ENCODE measurements at places on chromosomes 11 and 22.

- no peak overlapping the region for H3K4me3 ChIP-seq
- no peaks in the 10 kb centered on the region for H3K4me1 ChIP-seq
- H3K36me3 ChIP-seq = no peaks in the 10 kb centered on the region
- H3K27ac ChIP-seq = no peak overlapping the region
- no peak for DNase-seq
Observed at GRCh38 chr22:43550024-43550620, 138.3 kb downstream of the MPPED1 start.

GRCh38 chr11:30228323-30228884 is 2.4 kb upstream of the FSHB start:
- H3K27me3 ChIP-seq = no peaks in the 10 kb centered on the region
- H3K36me3 ChIP-seq = no peaks in the 10 kb centered on the region
- no peaks in the 10 kb centered on the region for H3K4me1 ChIP-seq
- H3K27ac ChIP-seq = no peak overlapping the region
- no peak for DNase-seq

- H3K4me1 ChIP-seq = peaks cover 74% of the 10 kb centered on the region
- peak; percentile 93 for DNase-seq
- no peaks in the 10 kb centered on the region for H3K36me3 ChIP-seq
Observed at GRCh38 chr22:37545703-37546436, 14.4 kb upstream of the CDC42EP1 start.

DNA sequence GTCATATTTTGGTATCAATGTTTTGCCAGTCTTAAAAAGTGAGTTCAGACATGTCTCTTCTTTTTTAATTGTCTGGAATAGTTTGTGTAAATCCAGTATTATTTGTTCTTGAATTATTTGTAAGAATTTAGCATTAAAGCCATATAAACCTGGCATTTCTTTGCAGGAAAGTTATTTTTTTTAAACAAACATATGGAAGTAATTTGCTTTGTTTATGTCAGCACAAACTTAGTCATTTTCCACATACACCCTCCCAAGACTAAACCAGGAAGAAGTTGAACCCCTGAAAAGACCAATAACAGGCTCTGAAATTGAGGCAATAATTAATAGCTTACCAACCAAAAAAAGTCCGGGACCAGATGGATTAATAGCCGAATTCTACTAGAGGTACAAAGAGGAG is 9.1 kb upstream of the CCDC81 start:
- no peaks in the 10 kb centered on the region for H3K36me3 ChIP-seq
- no peak for DNase-seq
- no peak overlapping the region for H3K27ac ChIP-seq
- no peaks in the 10 kb centered on the region for H3K27me3 ChIP-seq
- peaks cover 4% of the 10 kb centered on the region for H3K4me1 ChIP-seq

DNA sequence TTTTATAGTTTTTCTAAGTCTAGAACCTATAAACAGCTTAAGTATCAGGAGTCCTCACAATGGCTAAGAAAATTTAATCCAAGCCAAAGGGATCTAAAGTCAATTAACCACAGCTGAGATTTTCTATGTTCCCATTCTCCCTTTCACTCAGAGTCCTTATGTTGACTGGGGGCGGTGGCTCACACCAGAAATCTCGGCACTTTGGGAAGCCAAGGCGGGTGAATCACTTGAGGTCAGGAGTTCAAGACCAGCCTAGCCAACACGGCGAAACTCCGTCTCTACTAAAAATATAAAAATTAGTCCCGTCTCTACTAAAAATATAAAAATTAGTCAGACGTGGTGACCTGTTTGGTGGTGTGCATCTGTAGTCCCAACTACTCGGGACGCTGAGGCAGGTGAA is 6.9 kb downstream of the RDX start:
- H3K4me3 ChIP-seq = no peak overlapping the region
- 0 out of 2 replicates have a peak, but pooled peaks cover 14% of the 10 kb centered on the region for H3K36me3 ChIP-seq
- H3K27ac ChIP-seq = no peak overlapping the region
- no peaks in the 10 kb centered on the region for H3K27me3 ChIP-seq
- no peak for DNase-seq

- DNase-seq = no peak
- H3K27me3 ChIP-seq = no peaks in the 10 kb centered on the region
- H3K36me3 ChIP-seq = no peaks in the 10 kb centered on the region
Observed at GRCh38 chr22:49973018-49973961, 12.7 kb downstream of the PIM3 start.

GRCh38 chr11:60129853-60130252 is 41.4 kb downstream of the MS4A2 start:
- H3K27ac ChIP-seq = no peak overlapping the region
- no peaks in the 10 kb centered on the region for H3K36me3 ChIP-seq
- no peaks in the 10 kb centered on the region for H3K27me3 ChIP-seq

- H3K27ac ChIP-seq = no peak overlapping the region
- DNase-seq = no peak
Observed at GRCh38 chr11:19867064-19867463, 154.4 kb downstream of the NAV2 start.

DNA sequence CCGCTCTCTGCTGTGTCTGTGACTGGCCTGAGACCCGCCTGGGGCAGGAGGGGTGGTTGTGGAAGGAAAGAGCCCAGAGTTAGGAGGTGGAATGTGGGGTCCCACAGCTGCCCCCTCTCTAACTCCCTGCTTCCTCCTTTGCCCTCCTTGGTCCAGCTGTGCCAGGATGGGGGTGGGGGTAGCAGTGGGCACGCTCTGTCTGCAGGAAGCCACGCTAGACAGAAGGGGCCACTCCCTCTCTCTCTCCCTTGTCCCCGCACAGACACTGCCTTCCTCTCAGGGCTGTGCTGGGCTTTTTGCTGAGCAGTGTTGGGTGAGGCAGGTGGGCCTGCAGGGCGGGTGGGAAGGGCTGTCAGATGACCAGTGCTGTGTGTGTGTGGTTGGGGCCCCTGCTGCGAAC is 2.0 kb upstream of the SOX10 start:
- no peak overlapping the region for H3K4me3 ChIP-seq
- no peak for DNase-seq
- H3K36me3 ChIP-seq = no peaks in the 10 kb centered on the region
- H3K4me1 ChIP-seq = no peaks in the 10 kb centered on the region

DNA sequence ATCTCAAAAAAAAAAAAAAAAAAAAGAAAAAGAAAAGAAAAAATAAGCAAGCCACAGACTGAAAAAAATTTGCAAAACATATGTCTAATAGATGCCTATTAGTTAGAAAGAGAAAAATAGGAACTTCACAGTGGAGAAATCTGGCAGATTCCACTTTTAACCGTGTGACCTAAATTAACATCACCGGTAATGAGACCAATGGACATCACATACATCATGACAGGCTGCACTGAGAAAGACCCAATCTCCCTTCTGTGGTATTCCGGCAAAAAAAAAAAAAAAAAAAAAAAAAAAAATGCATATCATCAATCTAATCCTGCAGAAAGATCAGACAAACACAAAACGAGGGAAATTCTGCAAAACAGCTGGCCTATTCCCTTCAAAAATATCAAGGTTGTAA is 46.7 kb upstream of the CECR2 start:
- no peak overlapping the region for H3K27ac ChIP-seq
- H3K27me3 ChIP-seq = peaks cover 17% of the 10 kb centered on the region
- H3K4me3 ChIP-seq = no peak overlapping the region
- H3K36me3 ChIP-seq = no peaks in the 10 kb centered on the region

DNA sequence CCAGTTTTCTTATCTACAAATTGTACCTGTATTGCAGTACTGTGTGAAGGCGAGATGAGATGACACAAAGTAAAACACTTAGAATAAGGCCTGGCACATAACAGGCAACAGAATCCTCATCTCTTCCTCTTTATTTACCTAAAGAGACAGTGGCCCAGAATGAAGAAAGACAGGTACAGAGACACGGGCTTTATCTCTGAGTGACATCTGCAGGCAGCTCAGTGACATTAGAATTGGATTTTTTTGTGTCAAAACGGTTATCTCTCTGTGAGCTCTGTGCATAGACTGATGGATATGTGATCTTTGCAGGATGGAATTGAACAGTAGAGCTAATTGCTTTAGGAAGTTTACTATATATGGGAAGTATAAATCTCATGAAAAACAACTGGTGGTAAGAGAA is 36.2 kb upstream of the TRPC6 start:
- no peak for DNase-seq
- H3K36me3 ChIP-seq = no peaks in the 10 kb centered on the region
- no peaks in the 10 kb centered on the region for H3K4me1 ChIP-seq
- H3K4me3 ChIP-seq = no peak overlapping the region
- H3K27me3 ChIP-seq = no peaks in the 10 kb centered on the region

GRCh38 chr11:67255864-67256263 is 10.4 kb upstream of the GRK2 start:
- H3K27ac ChIP-seq = no peak overlapping the region
- DNase-seq = no peak
- peaks cover 20% of the 10 kb centered on the region for H3K4me1 ChIP-seq
- peaks cover 59% of the 10 kb centered on the region for H3K36me3 ChIP-seq
- H3K27me3 ChIP-seq = no peaks in the 10 kb centered on the region

- no peaks in the 10 kb centered on the region for H3K4me1 ChIP-seq
- no peaks in the 10 kb centered on the region for H3K36me3 ChIP-seq
- DNase-seq = no peak
- no peaks in the 10 kb centered on the region for H3K27me3 ChIP-seq
Observed at GRCh38 chr11:42462558-42463310, 849.1 kb upstream of the API5 start.

GRCh38 chr11:13277768-13278608 is at the start of gene BMAL1:
Gene BMAL1, plus strand, starts transcription at chr11:13277790. Its CDS starts 76,519 bp downstream, at chr11:13354309.
- no peak within 1 kb of the TSS for H3K27ac ChIP-seq
- DNase-seq = peak; percentile 40
- H3K4me1 ChIP-seq = peaks cover 12% of the 10 kb centered on the region
- H3K27me3 ChIP-seq = peaks cover 6% of the 10 kb centered on the region

- DNase-seq = peak; percentile 35
- no peaks in the 10 kb centered on the region for H3K27me3 ChIP-seq
- H3K4me3 ChIP-seq = no peak overlapping the region
Observed at GRCh38 chr11:33694346-33695050, 6.1 kb downstream of the C11orf91 start.

GRCh38 chr22:32735526-32735925 is 66.0 kb upstream of the TIMP3 start:
- no peak for DNase-seq
- H3K27ac ChIP-seq = no peak overlapping the region
- H3K4me1 ChIP-seq = no peaks in the 10 kb centered on the region
- H3K36me3 ChIP-seq = no peaks in the 10 kb centered on the region
- H3K4me3 ChIP-seq = no peak overlapping the region

GRCh38 chr22:23583153-23583552 is 3.1 kb upstream of the IGLL1 start:
- no peaks in the 10 kb centered on the region for H3K4me1 ChIP-seq
- H3K36me3 ChIP-seq = no peaks in the 10 kb centered on the region
- peaks cover 71% of the 10 kb centered on the region for H3K27me3 ChIP-seq
- no peak overlapping the region for H3K4me3 ChIP-seq
- H3K27ac ChIP-seq = no peak overlapping the region

GRCh38 chr11:119580751-119581150 is 148.2 kb downstream of the NECTIN1 start:
- no peak overlapping the region for H3K27ac ChIP-seq
- H3K27me3 ChIP-seq = no peaks in the 10 kb centered on the region
- DNase-seq = no peak
- peaks cover 19% of the 10 kb centered on the region for H3K4me1 ChIP-seq
- no peaks in the 10 kb centered on the region for H3K36me3 ChIP-seq

DNA sequence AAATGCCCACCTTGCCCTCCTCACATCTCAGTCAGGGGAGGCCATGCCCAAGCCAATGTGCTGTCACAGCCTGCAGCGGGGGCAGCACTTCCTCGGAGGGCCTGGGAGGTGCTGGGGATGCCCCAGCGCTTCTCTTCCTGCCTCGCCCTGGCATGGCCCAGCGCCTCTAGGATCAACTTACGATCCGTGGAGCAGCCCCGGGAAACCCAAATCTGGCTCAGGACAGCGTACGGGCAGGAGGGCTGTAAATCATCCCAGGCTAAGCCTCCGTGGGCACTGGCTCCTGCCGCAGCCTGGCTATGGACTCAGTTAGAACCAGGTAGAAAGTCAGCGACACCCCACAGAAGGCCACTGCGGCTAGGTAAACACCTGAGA is 60.9 kb upstream of the EMID1 start:
- no peaks in the 10 kb centered on the region for H3K36me3 ChIP-seq
- H3K4me1 ChIP-seq = no peaks in the 10 kb centered on the region
- H3K27ac ChIP-seq = no peak overlapping the region
- no peaks in the 10 kb centered on the region for H3K27me3 ChIP-seq

DNA sequence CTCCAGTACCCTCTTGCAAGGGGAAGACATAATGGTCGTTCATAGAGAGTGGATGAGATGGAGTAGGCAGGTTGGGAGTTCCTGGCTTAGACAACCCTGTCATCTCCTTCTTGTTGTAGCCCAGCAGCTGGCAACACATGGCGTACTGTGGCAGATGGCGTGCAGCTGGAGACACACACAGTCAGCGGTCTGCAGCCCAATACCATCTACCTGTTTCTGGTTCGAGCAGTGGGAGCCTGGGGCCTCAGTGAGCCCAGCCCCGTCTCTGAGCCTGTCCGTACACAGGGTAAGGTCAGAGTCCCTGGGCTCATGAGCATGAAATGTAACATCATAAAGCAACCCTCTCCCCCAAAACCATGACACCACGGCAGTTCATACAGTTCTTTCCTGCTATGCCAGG is 8.7 kb downstream of the ROBO3 start:
- H3K36me3 ChIP-seq = no peaks in the 10 kb centered on the region
- peaks cover 86% of the 10 kb centered on the region for H3K27me3 ChIP-seq
- no peak for DNase-seq
- no peaks in the 10 kb centered on the region for H3K4me1 ChIP-seq
- no peak overlapping the region for H3K27ac ChIP-seq

DNA sequence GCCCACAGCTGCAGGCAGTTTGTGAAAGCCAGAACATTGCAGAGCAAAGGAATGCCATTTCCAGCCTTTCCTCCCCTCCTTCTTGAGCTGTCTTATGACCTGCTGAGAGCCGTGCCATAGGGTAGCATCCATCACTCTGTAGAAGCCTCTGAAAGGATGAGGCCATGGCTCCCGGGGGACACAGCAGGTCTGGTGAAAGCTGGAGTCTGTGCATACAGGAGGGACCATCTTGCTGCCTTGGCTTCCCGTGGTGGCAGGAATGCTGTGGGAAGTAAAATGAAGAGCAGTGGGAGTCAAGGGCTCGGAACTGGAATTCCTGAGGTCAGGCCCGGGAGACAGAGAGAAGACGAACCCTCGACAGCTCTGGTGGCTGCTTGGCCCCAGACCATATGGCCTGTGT is 30.9 kb downstream of the ANO1 start:
- no peak overlapping the region for H3K27ac ChIP-seq
- no peaks in the 10 kb centered on the region for H3K27me3 ChIP-seq
- H3K4me3 ChIP-seq = no peak overlapping the region
- no peak for DNase-seq

GRCh38 chr22:34973926-34974325 is 92.0 kb upstream of the ISX start:
- no peak for DNase-seq
- H3K4me1 ChIP-seq = no peaks in the 10 kb centered on the region
- H3K36me3 ChIP-seq = no peaks in the 10 kb centered on the region
- peaks cover 52% of the 10 kb centered on the region for H3K27me3 ChIP-seq

- no peak overlapping the region for H3K27ac ChIP-seq
- H3K4me1 ChIP-seq = peaks cover 33% of the 10 kb centered on the region
- H3K4me3 ChIP-seq = no peak overlapping the region
- no peaks in the 10 kb centered on the region for H3K27me3 ChIP-seq
- H3K36me3 ChIP-seq = no peaks in the 10 kb centered on the region
Observed at GRCh38 chr11:123545726-123546270, 108.6 kb downstream of the SCN3B start.
